ENCODE measurements at places on chromosomes 6 and 20.

DNA sequence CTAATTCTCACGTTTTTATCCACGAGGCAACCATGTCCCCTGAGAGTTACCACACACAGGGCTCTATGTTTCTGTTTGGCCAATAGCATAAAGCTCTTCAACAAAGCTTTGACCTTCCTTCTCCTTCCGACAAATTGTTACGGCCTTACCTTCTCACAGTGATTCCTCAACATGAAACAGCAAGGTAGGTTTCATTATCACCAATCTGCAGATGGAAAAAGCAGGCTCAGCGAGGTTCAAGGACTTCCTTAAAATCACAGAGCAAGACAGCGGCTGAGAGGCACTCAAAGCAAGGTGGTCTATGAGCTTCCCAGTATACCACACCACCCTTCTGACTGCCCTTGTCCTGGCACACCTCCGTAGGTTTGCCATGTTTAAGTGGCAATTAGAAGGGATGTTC, 360.0 kb downstream of the CD83 start:
- DNase-seq = no peak

GRCh38 chr6:53702316-53702715, 36.8 kb upstream of the KLHL31 start:
- peak; percentile 51 for DNase-seq

DNA sequence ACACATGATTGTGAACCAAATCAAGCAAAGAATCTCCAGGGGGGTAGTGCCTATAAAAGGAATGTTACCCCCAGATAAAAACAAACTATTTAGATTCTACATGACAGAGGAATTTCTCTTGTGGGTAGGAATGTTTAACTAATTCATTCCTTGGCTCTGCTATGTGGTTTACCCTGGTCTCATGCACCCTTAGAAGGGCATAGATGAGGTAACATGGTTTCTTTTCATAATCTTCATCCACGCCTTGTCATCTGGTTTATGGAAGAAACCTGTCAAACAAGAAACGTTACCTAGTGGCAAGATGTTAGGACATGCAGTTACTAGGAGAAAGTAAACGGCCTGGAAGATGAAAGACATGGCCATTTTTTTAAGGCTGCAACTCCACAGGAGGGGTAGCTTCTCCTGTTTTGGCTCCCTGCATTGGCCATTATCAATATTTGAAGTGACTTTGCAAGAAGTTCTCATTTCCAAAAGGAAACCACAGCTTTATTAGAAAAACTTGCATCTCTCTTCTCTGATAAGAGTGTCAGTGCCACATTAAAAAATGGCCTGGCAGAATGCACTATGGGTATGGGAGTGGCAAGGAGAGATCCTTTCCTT, 45.5 kb downstream of the STX11 start:
- no peak for DNase-seq

DNA sequence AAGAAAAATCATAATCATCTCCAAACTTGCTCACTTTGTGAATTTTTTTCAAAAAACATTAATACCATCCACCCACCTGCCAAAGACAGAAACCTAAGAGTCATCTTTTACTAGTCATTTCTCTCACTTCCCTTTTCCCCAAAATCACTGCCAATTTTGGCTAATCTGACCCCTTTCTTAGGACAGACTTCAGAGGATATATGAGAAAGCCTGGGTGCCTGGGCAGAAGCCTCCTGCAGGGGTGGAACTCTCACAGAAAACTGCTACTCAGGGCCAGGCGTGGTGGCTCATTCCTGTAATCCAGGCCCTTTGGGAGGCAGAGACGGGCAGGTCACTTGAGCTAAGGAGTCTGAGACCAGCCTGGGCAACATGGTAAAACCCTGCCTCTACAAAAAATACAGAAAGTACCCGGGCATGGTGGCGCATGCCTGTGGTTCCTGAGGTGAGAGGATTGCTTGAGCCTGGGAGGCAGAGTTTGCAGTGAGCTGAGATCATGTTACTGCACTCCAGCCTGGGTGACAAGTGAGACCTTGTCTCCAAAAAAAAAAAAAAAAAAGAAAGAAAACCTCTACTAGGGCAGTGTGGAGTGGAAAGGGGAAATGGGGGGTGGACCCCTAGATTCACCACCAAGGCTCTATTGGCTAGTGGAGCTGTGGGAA, 3.8 kb downstream of the DEK start:
- DNase-seq = peak; percentile 42

DNA sequence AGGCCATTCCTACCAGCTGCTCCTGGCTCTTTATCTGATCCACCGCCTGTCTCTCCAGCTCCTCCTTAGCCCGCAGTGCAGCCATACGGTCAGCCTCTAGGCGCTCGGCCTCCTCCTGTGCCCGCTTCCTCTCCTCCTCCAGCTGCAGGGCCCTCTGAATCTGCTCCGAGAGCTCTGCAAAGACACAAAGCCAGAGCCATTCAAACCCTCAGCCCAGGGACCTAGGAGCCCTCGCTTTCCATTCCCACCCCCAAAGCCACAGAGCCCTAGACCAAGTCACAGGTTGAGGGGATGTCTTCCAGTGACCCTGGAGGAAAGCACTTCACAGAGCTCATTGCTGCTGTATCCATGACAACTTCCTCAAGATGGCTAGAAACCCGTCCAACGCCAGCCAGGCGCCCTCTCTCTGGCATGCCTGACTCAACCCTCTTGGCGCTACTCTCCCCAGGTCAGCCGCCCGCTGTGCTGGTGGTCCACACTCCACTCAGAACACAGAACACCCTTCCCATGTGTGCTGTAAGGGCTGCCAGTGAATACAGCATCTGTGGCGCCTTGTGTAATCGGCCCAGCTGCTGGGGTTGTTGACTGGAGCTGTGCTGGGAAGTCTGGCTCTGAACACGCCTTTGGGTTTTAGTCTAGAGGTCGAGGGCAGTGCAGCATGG, 49.3 kb downstream of the EZR start:
- DNase-seq = peak; percentile 92

DNA sequence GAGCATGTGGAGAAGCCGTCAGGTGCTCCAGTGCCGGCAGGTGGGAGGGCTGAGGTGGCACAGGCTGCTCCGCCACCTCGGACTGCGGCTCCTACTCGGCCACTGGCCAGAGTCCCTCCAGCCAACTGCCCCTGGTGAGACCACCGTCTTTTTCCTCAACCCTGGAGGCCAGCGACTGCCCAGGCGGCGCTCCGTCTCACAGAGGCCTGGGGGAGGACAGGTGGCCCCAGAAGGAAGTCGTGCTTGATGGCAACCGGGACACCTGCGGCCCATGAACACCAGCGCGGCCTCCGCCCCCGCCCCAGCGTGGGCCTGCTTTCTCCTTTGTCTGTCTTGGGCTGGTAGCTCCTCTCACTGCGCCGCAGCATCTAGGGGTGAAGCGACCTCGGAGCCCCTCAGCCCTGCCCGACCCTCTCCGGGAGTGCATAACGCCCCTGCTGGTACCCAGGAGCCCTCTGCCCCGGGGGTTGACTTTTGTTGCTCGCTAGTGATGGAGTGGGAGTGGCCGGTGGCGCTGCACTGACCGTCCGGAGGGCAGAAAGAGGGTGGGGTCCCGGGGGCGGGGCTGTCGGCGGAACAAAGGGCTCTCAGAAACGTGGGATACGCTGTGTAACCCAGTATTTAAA, 706 bp upstream of the TUBB2B start:
- DNase-seq = peak; percentile 96

- DNase-seq = peak; percentile 42
These were observed 24.6 kb upstream of the GATA5 start for GRCh38 chr20:62500237-62500864.

DNA sequence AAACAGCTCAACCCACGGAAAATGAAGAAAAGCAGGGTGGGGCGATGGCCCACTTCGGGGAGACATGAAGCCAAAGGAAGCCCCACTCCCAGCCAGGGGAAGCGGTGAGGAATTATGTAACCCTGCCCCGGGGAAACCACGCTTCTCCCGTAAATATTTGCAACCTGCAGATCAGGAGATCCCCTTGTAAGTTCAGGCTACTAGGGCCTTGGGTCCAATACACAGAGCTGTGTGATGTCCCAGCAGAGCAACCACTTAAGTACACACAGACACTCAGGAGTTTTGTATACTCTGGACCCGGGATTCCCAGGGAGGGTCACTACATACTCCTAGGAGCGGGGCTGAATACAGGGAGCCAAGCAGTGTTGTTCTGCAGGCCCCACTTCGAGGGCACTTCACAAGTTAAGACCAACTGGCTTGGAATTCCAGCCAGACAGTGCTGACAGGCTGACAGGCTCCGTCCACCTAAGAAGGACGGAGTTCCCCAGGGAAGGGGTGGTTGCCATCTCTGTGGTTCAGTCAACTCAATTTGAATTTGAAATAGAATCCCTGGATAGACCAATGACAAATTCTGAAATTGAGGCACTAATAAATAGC, 301.4 kb upstream of the THEMIS start:
- no peak for DNase-seq

DNA sequence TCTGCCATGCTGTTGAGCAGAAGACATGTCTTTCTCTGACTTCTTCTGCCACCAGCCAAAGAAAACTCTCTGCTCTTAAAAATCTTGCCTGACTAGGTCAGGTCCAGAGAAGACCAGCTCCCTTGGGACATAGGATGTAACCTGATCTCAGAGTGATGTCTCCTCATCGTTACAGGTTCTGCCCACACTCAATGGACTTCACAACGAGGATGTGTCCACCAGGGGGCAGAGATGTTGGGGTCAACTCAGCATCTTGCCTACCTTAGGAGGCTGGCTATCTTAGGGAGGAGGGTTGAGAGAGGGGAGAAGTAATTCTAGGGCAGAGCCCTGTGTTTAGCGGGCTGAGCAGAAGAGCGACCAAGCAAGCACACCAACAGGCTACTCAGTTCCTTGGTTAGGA, 207.6 kb upstream of the CDH4 start:
- DNase-seq = no peak

DNA sequence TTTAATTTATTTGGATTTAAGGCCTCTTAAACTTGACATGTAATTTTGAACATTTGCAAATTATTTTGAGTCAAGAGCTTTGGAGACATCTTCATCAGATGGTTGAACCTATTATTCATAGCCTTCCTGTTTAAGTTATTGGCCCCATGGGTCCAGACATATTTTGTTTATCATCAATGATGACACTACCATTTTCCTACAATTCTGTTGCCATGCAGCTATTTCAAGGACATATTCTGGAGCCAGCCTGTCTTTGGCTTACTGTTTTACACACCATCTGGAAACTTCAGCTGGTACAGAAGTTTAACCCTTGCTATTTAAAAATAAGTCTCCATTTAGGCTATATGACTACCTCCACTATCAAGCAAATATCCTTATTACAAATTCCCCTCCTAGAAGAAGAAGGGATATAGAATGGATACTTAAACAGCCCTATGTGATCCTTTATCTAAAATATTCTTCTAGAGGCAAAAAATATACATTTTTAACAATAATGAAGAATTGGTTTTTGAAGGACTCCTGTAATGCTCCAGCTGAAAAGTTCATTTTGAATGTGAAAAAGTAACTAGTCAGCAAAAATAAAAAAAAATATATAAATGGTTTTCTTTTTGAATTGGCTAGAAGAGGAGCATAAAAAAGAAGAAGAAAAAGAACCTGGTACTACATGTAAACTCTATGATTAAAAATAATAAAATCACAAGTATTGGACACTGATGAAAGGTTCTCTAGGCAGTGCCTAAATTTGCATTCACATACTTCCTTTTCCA, 544.0 kb upstream of the HS3ST5 start:
- DNase-seq = peak; percentile 90

DNA sequence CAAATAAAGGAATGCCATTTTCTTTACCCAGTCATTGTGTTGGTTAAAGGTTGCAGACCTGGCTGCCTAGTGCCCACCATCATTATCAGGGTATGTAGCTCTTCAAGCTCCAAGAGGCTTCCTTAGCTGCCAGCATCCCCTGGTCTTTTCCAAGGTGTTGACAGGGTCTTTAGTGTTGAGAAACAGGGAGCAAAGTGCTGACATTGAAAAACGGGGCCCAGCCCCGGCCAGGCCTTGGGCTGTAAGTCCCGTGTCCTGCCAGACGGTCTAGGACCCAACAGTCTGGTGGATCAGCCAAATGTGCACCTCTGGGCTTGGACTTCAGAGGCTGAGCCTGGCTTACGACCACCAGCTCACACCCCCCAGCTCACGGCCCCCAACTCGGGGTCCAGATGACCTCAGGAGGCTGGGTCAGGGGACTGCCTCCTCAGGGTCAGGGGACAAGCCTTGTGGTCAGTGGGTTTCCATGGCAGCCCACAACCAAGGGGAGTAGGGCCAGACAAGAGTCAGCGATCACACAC, 114.4 kb upstream of the MLN start:
- DNase-seq = no peak

DNA sequence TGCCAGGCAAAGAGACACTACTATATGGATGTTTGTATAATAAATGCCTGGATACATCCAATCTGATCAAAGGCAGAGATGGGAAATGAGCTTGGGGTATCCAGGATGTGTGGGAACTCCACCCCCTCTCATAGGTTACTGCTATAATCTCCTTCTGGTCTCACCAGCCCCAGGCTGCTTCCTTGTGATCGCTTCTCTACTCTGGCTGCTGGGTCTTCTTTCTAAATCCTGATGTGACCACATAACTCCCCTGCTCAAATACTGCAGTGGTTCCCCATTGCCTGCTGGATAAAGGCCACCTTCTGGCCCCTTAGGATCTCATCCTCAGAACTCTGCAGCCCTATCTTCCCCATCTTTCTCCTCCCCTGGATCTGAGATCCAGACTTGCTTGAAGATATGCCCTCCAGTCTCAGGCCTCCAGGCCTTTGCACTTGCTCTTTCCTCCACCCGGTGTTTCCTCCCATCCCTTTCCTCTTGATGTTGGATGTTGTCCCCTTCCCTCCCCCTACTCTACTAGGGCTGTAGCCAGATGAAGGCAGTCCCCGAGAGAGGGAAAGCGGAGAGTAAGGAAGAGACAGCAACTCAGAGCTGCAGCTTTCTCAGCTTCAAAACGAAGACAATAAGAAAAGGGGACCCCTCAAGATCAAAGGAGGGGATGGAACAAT, 828 bp upstream of the XKR7 start:
- DNase-seq = peak; percentile 41

- no peak for DNase-seq
These were observed 5.8 kb upstream of the HEY2 start for GRCh38 chr6:125743604-125744003.

All from NCI-H2171 treated with DMSO at 0.1 percent for 48 hours (cell line).